Neural crest cell (in vitro differentiated cells): ENCODE measurements at places on chromosomes 2 and 18. TPM values are rescaled to one million over a fixed set of nuclear protein-coding genes. Genes with fewer than 3 reads are reported as not detected.

DNA sequence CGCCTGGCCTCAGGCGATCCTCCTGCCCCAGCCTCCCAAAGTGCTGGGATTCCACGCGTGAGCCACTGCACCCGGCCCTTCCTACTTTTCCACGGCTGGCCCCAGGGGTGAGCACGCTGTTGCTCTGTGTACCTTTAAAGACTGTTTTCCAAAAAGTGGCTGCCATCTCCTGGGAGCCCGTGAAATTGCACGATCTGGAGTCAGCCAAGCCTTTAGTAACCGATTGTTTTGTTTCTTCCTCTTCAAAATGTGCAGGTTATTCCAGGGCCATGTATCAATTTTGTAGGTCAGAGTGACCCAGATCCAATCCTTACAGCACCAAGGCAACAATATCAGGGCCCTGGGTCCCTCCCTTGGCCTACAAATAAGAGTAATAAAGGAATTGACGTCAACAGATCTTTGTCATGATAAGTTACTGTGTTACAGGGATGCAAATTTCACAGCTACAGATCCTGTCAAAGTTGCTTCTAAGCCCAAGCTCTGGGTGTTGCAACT is 135.6 kb upstream of the ZNF236 start:
- DNase-seq = peak; percentile 57

The PARD3B gene
- total RNA-seq = 15.9 and 18.4 TPM in 2 replicates

- no peak for DNase-seq
Observed at GRCh38 chr18:316393-316792, 48.5 kb upstream of the THOC1 start.

- no peak for DNase-seq
Observed at GRCh38 chr2:50646226-50646625, 385.7 kb downstream of the NRXN1 start.

GRCh38 chr18:58624011-58624410 is 4.9 kb downstream of the ALPK2 start:
- no peak for DNase-seq

DNA sequence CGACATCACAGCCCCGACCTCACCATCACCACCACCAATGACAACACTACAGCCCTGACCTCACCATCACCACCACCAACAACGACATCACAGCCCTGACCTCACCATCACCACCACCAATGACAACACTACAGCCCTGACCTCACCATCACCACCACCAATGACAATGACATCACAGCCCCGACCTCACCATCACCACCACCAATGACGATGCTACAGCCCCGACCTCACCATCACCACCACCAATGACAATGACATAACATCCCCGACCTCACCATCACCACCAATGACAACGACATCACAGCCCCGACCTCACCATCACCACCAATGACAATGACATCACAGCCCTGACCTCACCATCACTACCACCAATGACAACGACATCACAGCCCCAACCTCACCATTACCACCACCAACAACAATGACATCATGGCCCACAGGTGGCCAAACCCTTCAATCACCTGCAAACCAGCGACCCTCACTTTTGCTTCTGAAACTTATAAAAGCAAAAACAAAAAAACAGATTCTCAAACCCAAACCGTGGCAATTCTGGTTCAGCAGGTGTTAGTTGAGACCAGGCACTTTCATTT is 70.7 kb upstream of the TMEM18 start:
- no peak for DNase-seq

GRCh38 chr2:129229830-129230441 is 749.5 kb upstream of the RAB6C start:
- no peak for DNase-seq

- no peak for DNase-seq
Observed at GRCh38 chr2:241741016-241741415, 6.6 kb downstream of the D2HGDH start.

The PTPN4 gene
- total RNA-seq = 39.3 and 46.8 TPM in 2 replicates

- no peak for DNase-seq
Observed at GRCh38 chr18:43662657-43663056, 385.4 kb upstream of the SYT4 start.

DNA sequence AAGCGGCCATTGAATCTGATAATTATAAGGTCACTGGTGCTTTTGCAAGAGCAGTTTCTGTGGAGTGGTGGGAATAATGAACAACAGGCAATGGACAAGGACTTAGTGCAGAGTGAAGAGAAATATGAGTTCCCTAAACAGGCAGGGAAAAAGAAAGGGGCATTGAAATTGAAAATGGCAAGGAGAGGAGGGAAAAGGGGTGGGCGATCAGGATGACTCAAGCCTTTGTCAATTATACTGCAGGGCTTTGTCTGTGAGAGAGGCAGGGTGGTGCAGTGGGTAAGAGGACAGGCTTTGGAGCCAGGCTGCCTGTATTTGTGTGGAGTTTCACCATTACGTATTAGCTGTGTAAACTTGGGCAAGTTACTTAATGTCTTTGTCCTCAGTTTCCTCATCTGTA is 29.5 kb upstream of the PAIP2B start:
- peak; percentile 17 for DNase-seq

The ANKRD23 gene
- total RNA-seq = 9.3 and 11.4 TPM in 2 replicates

GRCh38 chr2:68765739-68766375 is 31.2 kb downstream of the ARHGAP25 start:
- DNase-seq = no peak

- no peak for DNase-seq
Observed at GRCh38 chr18:27164905-27165304, 20.2 kb downstream of the CHST9 start.

DNA sequence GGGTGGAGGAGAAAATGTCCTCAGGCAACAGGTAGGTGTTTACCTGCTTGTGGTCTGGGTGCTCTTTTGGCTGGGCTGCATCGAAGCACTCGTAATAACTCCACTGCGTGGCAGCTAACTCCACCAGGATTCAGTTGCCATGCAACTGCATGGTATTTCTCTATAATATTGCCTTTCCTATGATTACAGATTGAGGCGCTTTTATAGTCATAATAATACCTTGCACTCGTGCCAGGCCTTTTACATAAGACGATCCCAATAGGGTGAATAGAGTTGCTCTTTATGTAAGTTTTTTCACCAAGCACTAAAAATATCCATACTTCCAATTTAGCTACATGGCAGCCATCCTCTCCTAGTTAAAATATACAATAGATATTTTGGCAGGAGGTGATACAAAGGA is 19.7 kb upstream of the NYAP2 start:
- DNase-seq = no peak

The PRKAG3 gene
- not detected in 2 replicates for total RNA-seq

The AOX1 gene
- 2.8 and 4.3 TPM in 2 replicates for total RNA-seq

GRCh38 chr2:171325886-171326585 is 107.8 kb downstream of the METTL8 start:
- DNase-seq = no peak

DNA sequence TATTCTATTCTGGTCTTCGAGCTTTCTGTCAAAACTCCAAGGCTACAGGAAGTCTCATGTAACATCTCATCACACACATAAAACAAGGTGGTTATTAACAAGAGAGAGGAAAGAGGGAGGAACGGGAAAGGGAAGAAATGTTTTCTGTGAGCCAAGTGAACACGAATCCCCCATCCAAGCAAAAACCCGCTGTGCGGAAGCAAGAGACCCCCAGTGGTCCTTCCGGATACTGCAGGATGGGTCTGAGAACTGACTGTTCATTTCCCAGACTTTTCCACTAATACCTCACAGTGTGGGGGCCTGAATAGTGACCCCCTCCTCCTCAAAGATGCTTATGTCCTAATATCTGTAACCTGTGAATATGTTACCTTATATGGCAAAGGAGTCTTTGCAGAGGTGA is 19.0 kb upstream of the DIPK1C start:
- DNase-seq = peak; percentile 64

The DLGAP1 gene
- 11.5 and 11.7 TPM in 2 replicates for total RNA-seq
